ENCODE measurements at places on chromosomes 5 and 9.

- DNase-seq = no peak
Measured at GRCh38 chr5:173497685-173498084, 118.8 kb downstream of the BOD1 start.

DNA sequence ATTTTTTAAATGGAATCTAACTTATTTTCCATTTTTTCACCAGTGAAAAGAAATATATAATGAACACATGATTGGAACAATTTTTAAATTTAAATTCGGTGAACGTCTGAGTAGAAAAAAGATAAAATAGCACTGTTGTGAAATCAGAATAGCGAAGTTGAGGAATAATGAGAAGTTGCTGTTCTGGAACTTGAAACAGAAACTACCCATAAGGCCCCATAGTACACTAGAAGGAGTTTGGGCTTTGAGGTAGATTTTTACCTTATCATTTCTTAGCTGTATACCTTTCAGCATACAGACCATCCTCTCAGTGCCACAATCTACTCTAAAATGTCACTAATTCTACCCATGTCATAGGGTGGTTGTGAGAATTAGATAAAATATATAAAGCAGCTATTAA is 35.1 kb downstream of the TDRD7 start:
- no peak for DNase-seq

GRCh38 chr5:178672630-178673029 is 45.8 kb upstream of the CLK4 start:
- no peak for DNase-seq

DNA sequence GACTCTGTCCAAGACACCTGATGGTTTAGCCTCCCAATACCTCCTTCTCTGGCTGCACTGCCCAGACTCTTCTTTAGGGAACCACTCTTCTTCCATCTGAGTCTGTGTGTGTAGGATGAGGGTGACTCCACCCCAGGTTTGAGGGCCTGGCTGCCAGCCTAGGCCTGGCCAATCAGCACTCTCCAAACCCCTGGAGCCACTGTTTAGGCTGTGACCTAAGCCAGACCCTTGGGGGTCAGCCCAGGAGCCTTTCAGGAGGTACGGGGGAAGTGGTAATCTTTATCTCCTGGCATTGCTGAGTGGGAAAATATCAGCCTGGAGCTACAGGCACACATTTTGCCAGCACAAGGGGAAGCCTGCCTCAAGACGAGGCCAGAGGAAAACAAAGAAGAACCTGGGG is 6.2 kb upstream of the ERGIC1 start:
- DNase-seq = no peak

GRCh38 chr9:124179196-124180071 is 78.3 kb upstream of the NEK6 start:
- no peak for DNase-seq

GRCh38 chr5:149745-150485 is 41.4 kb upstream of the LRRC14B start:
- no peak for DNase-seq

- no peak for DNase-seq
Measured at GRCh38 chr9:129968690-129969485, 74.1 kb downstream of the FNBP1 start.

GRCh38 chr5:138029501-138029900 is 3.4 kb downstream of the FAM13B start:
- DNase-seq = no peak

- DNase-seq = no peak
Measured at GRCh38 chr5:56499491-56499890, 266.4 kb upstream of the ANKRD55 start.

DNA sequence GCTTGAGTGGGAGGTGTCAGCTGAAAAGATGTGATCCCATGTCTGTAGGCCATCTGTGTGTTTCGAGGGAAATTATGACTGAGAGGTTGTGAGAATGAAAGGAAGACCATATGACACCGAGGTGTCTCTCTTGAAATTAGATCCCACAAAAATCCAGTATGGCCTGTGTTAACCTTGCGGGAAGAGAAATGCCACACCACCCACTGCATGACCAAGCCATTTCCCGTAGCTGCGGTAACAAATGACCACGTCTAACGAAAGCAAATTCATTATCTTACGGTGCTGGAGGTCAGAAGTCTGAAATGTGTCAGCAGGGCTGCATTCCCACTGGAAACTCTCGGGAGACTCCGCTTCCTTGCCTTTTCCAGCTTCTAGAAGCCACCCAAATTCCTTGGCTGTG is 11.6 kb downstream of the C9orf57 start:
- DNase-seq = no peak

- DNase-seq = no peak
Measured at GRCh38 chr5:169913479-169913878, 66.8 kb downstream of the INSYN2B start.

GRCh38 chr9:91500509-91501014 is 76.9 kb upstream of the NFIL3 start:
- DNase-seq = peak; percentile 83

DNA sequence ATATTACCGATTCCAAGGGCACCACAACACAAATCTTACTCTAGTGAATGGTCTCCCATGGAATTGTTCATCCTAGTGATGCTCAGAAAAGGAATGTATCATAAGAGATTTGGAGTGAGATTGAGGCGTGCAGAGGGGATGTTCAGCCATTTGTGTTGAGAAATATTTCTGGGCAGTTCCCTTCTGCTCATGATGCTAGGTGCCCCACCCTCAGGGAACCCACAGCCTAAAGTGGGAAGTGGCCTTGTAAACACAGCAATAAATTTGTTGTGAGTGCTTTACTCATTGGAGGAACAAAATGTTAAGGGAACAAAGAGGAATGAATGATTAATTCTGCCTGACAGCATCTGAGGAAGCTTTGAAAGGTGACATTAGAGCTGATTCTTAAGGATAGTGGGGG is 129.9 kb downstream of the TLE4 start:
- no peak for DNase-seq

DNA sequence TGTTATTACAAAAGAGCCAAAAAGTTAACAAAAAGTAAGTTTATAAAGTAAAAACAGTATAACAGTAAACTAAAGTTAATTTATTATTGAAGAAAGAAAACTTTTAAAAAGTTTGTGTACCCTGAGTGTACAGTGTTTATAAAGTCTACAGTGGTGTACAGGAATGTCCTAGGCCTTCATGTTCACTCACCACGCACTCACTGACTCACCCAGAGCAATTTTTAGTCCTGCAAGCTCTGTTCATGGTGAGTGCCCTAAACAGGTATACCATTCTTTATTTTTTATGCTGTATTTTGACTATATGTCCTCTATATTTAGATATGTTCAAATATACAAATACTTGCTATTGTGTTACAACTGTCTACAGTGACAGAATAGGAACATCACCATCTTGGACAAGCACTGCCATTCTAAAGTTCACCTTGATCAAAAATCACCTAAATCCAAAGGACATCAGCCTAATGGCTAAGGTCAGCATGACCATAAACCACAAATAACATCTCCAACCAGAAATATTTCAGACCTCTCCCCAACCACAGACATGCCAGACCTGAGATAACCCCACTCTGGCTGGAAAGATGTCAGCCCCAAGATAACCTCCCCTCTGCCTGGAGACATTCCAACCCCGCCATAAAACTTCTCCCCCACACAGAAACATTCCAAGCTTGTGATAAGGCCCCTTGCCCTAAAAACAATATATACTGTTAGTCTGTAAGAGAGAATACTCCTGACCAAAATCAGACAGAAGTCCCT is 56.1 kb downstream of the AGXT2 start:
- no peak for DNase-seq

DNA sequence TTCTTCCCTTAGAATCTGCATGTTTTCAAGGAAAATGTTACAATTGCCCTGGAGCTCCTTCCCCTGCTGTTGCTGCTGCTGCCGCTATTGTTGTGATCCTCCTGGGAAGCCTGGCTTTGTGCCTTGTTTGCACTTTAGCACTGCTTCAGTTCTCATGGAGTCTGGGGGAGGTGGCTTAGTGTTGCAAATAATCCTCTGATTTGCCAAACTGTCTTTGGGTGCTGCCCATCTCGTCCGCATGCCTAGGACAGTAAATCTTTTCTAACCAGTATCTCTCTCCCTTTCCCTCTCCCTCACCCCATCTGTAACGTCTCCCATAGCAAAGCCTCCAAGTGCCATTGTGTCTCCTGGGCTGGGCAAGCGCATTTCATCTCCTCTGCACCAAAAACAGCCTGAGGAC is 30.3 kb downstream of the FAM240B start:
- DNase-seq = no peak

DNA sequence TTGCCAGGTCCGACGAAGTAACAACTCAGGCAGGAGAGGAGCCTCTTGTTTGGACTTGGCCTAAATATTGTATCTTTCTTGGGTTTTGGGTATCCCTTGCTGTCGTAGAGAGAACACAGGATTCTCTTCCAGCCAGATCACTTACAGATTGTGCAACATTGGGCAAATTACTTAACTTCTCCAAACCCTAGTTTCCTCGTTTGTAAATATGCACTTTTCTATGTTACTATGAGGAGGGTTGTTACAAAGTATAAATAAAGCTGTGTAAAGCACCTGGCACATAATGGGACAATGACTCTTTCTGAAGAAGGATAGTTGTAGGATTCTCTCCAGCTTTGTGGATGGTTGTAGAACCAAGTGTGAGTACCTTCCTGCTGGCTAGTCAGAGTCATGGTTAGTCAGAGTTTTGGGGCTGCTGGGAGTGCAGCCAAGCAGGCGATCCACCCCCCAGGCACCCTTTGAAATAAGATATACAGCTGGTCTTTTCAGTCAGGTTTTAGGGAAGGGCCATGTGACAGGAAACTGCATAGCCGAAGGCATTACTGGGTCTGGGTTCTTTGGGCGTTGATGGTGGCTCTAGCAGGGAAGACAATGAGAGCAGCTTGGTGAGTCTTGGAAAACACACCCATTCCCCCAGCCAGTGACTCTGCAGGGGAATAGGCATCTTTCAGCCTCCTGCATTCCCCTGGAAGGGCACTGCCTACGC is 49.9 kb upstream of the GDNF start:
- no peak for DNase-seq

DNA sequence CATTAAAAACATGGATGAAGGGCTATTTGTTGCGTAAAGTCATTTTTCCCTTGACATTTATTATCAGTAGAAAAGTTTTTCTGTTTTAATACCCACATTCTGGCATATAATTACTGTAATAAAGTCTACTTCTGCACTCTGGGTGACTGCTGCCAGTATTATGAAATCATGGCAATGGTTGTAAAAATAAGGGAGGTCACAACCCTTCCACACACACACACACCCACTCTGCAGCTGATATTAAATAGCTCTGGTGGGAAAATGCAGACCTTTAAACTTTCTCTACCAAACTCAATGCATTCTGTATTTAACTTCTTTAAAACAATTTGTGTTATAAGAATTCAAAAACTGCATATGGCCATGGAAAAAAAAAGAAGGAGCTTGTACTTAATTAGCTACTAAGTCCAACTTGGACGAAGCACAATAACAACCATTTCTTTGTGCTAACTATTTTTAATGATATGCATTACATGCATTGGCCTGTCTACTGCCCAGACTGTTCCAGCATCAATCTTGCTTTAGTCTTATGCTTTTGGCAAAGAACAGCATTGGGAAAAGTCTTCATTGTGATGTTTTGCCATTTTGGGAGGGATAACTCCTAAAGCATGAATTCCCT is 137.6 kb upstream of the MAP3K1 start:
- no peak for DNase-seq

DNA sequence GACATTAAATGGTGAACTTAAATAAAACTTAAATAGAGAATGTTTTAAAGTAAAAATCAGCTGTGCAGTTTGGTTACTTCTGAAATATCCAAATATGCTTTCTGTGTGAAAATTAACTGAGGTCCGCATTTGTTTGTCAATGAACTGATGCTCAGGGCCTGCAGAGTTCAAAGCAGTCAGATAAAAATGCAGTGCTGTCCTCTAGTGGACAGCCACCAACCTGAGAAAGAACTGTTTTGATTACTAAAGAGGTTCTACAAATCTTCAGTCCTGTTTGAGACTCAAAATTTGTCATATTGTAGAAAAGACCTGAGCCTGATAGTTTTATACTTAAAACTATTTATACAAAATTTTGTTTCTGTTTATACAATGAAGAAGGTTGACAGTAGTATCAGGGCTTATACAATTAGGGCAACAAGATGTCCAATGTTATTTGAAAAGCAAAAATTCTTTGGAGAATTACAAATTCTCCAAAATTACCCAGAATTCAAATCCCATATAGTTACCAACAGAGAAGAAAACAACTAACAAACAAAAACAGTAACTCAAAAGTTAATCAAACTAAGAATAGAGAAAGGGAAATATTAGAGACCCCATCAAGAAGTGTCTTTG is 232.3 kb upstream of the TBCA start:
- DNase-seq = peak; percentile 34

DNA sequence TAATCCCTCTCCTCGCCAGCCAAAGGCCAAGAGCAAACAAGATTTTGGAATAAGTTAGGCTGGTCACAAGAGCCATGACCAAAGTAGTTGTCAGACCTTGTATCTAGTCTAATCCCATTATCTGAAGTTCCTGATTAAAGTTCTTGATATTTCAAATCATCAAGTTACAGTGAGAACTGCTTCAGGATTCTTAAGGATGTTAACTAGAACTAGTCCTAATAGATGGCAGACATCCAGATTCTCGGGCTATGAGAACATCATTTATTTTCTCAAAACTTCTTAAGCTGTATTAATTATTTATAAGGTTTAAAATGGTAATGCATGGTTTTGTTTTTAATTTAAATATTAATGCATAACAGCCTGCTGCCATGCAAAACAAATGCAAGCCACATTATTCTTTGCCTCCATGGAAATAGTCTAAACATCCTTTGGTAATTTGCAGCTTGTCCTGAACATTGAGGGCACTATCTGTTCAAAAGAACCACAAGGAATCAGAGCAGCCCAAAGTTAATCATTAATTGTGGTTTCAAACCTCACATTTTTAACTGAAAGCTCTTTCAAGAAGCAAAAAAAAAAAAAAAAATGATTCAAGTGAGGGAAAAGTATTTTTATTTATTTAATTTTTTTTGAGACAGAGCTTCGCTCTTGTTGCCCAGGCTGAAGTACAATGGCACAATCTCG is 95.1 kb downstream of the TTC39B start:
- peak; percentile 60 for DNase-seq

DNA sequence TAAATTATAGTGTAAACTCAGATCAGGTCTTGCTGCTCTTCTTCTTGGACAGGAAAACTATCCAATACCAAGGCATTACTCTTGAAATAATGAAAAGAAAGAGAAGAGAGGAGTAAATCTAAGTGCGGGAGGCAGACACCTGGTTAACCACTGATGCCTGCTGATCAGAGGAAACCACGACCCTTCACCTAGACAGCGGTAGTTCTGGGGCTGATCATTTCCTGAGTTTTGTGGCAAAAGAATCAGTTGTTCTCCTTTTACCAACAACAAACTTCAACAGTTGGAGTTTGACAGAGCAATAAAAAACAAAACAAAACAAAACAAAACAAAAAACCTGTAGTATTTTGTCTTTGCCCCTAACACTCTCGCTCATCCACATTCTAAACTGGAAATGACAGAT is 3.0 kb downstream of the RLN1 start:
- no peak for DNase-seq

GRCh38 chr9:34154057-34154456 is 24.8 kb upstream of the UBAP1 start:
- no peak for DNase-seq

DNA sequence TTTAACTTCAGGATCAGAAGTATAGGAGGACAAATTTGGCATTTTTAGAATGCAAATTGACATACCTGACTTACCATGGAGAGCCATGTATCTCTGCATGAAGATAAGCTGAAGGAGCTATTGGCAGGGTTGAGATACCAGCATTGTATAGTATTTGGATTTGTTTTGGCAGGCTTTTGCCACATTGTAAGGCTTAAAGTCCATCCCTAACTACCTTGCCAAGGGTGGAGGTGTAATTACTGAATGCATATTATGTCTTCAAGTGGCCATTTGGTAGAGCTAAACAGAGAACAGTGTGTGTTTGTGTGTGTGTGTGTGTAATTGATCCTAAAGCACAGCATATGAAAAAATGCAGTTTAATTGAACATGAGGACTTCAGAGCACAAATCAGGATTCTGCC is 324.7 kb downstream of the FAM170A start:
- DNase-seq = no peak
